ENCODE measurements at places on chromosomes 7 and 10.

DNA sequence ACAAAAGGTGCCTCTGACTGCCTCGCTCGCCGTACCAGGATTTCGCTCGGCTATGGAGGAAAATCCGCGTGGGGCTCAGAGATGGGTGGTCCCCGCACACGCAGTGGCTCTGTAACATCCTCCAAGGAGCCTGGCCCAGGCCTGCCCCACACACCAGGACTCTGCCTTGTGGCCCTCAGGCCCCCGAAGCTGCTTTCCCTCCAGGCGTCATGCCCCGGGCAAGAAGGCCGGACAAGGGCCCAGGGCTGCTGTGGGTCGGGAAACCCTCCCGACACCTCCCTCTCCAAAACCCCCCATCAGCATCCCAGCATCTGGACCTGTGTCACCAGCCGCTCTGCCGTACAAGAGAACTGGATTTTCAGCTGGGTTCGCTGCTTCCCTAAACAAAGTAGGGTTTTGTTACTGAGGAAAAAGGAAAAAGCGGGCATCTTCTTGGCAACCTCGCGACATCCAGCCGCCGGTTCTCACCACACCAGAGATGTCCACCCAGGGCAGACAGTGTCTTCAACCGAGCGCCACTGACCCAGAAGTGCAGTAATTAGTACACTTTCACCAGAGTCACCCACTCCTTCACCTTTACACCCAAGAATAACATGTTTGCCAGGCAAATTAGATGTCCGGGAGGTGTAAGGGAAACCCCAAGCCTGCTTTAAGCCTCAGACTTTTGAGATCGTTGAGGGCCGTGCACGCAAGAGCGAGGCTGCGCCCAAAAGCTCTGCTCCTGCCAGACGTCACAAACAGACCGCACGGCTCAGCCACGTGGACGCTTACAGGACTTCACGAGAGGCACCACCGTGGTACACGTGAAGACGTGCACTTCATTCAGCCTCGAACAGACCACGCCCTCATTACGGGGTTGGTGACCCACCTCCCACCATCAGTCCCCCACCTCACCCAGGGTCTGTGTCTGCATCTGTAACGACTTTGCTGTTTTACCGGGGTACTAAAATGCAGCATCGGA lies 62.2 kb downstream of the DIP2C start:
- no peak for DNase-seq

GRCh38 chr10:48454302-48455054 lies 148.0 kb downstream of the MAPK8 start:
- no peak for DNase-seq

GRCh38 chr7:134985894-134986362 lies 380 bp upstream of the AGBL3 start:
- DNase-seq: no peak

- no peak for DNase-seq
Observed at GRCh38 chr7:116929021-116929420, 24.3 kb upstream of the ST7 start.

- DNase-seq: no peak
Observed at GRCh38 chr7:116101704-116102103, 71.1 kb upstream of the TFEC start.

DNA sequence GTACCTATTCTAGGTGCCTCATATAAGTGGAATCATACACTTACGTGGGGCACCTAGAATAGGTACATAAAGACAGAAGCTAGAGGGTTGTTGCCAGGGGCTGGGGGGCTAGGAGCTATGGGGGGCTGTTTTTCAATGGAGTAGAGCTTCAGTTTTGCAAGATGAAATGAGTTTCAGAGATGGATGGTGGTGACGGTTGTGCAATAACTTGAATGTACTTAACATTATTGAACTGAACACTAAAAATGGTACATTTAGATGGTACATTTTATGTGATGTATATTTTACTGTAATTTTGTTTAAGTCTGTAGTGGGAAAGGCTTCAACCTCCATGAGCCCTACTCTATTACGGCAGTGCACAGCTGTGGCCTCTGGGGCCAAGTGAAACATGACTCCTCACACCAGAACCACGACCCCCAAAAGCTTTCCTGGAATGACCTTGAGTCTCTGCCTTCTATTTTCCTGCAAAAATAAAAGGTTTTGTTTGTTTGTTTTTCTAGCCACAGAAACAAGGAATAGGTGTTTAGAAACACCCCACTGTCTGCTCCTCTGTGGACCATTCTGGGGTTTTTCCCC lies 147.3 kb upstream of the PLXNA4 start:
- no peak for DNase-seq

DNA sequence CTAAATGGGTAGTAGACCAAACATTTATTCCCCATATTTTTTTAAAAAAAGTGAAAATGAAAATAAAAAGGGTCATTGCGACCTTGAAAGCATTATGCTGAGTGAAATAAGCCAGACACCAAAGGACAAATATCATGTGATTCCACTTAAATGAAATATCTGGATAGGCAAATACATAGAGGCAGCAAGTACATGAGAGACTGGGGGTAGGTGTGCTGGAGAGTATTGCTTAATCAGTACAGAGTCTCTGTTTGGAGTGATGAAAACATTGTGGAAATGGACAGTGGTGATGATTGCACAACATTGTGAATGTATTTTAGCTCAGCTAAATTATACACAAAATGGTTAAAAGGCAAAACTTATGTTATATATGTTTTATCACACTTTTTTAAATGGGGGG lies 169.4 kb downstream of the AKR1D1 start:
- DNase-seq: no peak

GRCh38 chr10:127687548-127687947 lies 49.4 kb upstream of the FOXI2 start:
- no peak for DNase-seq

DNA sequence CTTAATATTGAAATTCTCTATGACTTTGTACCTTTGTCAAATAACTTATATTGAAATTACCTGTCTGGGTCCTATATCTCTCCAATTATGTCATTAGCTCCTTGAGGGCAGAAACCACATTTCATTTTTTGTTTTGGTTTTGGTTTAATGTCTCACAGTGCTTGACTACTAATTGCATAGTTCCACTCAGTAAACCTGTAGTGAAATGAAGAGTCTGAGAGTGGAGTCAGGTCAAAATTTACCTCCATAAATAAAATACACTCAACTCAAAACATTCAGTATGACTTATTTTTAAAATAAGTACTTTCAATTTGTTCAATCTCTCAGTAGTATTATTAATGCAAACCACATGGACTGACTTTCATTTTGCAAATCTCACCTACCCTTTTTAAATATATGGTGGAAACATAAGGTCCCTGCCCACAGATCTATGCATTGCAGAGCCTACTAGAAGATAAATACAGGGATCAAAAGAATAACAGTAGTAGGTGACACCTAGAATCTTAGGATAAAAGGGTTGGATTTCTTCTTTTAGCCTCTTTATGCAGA lies 32.5 kb downstream of the PDE1C start:
- DNase-seq: no peak

Data from anterior cingulate cortex (tissue), 58 donors.